Transverse colon (tissue), 4 donors: ENCODE measurements at places on chromosomes 5 and 9.

DNA sequence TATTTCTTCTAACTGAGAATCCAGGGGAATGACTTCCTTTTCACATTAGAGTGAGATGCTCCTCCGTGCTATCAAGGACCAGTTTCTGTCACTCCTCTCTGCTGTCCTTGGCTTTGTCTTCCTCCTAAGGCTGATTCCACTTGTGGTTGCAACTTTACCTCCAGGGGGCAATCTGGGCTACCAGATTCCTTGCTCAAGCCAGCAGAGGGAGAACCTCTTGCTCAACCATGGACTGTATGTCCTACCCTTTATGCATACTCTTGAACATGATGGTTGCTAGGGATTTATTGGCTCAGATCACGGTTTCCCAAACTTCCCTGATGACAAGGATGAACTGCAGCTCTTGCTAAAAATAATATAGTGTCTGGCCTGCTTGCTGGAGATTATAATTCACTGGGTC lies 24.0 kb downstream of the NNT start:
- peak; percentile 15 for DNase-seq

- DNase-seq = no peak
Observed at GRCh38 chr9:19665146-19665863, 123.5 kb downstream of the SLC24A2 start.

GRCh38 chr5:133611357-133612248 lies 738 bp downstream of the FSTL4 start:
- no peak for DNase-seq

DNA sequence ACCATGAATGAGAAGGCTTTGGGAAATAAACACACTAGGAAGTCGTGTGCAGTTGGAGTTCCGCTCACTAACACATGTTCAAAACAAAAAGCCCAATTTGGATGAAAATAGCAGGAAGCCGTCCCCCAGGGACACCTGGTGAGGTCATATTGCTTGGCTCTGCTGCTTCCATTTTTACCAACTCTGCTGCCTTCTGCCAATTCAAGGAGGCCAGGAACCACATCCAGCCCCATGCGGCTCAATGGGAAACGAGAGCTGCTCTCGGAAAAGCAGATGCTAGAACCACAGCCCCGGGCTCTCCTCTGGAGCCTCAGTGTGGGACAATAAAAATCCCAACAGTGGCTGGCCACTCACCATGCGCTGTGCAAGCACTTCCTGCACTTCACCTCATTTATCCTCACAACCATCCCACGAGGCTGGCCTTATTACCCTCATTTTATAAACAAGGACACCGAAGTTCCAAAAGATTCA lies 13.4 kb downstream of the ADAM19 start:
- no peak for DNase-seq

- no peak for DNase-seq
Observed at GRCh38 chr5:57779383-57780223, 297.0 kb upstream of the ACTBL2 start.

GRCh38 chr5:150122158-150122510 lies 33.5 kb downstream of the PDGFRB start:
- DNase-seq = peak; percentile 88

DNA sequence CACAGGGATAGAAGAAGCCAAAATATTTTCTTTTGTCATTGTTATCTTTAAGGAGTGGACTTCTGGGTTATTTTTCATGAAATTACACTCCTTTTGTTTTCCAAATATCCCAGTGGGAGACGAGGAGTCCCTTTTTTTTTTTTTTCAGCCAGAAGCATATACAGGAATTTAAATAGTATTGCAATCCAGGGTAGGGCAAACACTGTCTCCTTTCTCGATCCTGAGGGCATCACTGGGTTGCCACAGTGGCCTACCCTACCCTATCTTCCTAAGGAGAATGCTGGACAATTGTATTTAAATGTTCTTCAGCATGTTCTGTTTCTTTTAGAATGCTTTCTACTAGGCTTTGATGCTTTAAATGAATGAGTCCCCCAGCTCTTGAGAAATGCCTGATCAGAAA lies 47.9 kb downstream of the LRRC70 start:
- no peak for DNase-seq

DNA sequence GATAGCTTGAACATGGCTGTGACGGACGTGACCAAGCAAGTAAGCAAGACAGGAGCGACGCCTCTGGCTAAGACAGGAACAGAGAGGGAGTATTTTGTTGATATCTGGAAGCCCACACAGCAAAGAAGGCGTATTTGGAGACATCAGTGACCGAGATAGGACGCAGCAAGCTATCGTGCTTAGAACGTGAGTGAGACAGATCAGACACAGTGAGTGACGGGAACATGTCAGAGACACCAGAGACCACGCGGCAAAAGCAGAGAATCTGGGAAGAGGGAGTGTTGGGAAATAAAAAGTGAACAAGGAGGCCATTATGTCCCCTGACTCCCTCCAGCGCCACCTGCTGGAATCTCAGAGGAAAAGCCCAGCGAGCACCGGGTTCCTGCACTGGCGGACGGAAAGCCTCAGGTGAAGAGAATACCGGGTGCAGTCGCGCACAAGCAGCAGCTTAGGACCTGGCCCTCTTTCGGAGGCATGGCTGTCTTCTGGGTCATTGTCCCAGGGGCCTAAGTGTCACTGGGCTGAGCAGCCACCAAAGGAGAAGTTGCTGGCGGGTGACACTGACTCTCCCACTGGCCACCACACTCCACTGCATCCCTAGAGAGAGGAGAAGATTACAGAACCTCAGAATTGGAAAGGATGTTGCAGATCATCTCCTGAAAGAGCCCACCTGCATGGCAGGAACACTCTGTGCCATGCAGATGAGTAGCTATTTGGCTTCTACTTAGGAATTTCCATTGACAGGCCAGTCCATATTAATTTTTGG lies 99.1 kb downstream of the FBXO38 start:
- DNase-seq = peak; percentile 28

GRCh38 chr9:86519066-86519615 lies 164.9 kb upstream of the TUT7 start:
- no peak for DNase-seq

DNA sequence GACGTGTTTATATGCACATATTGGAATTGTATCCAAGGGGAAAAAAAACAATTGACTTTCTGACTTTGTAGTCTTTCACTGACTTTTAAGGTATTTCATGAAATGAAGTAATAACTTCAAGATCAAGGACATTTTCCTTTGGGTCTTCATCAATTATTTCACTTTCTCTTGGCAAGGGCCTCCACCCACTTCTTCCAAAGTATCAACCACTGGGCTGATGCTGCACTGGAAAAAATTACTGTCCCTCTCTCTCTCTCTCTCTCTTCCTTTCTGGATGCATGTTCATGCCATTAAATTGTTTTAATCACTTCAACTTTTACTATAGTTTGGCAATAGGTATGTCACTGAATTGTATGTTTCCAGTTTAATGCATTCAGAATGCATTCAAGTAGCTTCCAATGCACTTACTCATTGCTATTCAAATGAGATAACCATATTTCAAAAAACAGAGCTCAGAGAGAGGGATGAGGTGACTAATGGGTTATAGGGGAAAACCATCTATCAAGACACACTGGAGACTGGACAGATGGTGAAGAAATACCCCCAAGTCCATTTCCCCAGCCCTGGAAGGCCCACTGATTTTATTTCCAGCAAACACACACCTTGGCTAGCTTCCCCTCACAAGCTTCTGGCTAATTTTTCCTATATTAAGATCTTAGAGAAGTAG lies 585.3 kb downstream of the EBF1 start:
- no peak for DNase-seq

GRCh38 chr5:38569180-38569579 lies 12.7 kb upstream of the LIFR start:
- no peak for DNase-seq

- no peak for DNase-seq
Observed at GRCh38 chr9:4936823-4937222, 48.2 kb upstream of the JAK2 start.

DNA sequence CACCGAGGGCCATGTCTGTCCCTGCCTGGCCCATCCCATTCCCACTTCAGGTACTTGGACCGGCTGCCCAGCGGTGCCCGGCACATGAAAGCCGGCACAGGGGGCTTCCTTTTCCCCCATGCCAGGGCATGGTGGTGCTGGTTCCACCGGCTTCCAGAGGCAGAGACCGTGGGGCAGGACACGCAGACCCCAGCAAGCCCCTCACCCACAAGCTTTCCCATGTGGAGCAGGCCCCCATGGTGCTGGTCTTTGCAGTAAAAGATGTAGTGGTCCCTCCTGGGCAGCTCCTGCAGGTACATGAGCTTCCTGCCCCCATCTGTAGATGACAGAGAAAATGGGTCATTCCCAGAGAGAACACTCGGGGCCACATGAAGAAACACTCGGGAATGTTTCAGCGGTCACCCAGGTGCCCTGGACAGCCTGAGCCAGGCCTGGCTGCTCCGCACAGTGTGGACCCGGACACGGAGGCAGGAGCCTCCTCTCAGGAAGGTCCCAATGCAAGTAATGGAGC lies 2.0 kb downstream of the OBP2B start:
- no peak for DNase-seq

- DNase-seq = peak; percentile 15
Observed at GRCh38 chr5:34007201-34007620, 639 bp downstream of the AMACR start.

DNA sequence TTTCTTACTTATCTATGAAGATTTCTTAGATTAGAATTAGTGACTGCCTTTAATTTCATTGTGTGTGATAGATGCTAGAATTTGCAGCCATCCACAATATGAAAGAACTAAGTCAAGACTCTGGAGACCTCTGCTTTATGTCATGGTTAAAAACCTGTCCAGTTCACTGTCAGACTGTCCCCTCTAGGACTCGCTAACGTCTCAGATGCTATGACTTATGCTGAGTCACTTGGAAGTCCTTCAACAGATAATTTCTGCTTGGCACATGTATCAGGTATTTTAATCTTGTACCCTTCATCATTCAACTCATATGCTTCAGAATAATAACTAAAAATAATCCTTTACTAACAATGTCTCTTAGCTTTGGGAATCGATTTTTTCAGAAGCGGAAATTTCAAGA lies 230.5 kb upstream of the DMAC1 start:
- no peak for DNase-seq

DNA sequence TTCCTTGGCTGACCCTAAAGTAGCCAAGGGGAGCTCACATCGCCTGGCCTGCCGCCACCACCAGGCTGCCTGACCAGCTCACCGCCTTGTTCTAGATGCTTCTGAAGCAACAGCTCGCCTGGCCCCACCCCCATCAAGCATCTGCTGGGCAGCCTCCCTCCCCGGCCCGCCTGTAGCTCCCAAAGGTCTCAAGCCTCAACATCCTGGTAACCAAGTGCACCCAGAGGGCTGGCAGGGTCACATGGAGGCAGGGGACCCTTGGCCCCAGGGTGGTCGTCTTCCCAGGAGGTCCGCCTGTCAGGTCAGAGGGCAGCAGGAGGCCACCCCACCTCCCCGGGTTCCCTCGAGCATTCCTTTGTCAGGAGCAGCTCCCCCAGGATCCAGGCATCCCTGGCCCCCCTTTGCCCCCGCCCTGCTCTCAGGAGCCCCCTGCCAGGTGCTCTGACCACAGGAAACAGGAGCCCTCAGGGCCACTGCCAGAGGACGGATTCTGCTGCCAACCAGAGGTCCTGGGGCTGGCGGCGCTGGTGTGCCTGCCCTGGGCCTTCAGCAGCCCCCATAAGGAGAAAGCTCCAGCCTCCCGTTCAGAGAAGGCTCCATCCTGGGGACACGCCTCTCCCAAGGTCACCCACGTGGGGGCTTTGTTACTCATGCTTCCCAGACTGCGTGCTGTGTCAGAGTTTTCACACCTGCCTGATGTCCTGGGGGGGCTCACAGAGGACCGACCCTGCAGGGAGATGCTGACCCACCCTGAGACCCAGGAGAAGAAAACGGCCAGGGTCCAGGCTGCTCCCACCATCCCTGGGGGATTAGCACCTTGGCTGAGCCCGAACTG lies 3.5 kb upstream of the LRRC14B start:
- DNase-seq = no peak

DNA sequence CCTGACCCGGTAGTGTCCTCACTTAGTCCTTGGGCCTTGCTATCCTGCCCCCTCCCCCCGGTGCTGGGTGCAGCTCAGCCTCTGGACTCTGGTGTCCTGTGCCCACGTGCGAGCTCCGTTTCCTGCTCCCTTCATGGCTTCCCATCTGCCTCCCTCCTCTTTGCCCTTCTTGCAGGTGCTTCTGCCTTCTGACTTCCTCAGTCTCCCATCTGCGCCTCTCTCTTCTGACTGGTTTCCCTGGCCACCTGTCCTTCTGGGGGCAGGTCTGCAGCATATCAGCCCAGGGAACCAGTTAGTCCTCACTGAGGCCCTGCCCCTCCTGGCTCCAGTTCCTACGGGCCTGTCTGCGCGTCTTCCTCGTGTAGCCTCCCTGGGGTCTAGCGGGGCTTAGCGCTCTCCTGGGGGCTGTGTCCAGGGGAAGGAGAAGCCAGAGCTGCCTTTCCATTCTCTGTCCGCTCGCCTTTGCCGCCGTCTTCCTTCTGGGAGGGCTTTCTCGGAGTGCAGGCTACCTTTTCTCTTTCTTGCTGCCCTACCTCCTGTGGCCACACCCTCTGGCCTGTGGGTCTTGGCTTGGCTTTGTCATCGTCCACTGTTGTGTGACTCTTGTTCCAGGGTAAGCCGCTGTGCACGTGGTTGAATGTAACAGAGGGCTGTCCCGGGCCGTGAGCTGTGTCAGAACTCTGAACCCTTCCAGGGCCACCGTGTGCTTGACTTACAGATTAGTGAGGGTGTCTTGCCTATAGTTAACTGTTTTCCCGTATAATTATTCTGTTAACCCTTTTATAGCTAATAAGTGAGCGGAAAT lies 51.8 kb downstream of the EHMT1 start:
- DNase-seq = peak; percentile 62

DNA sequence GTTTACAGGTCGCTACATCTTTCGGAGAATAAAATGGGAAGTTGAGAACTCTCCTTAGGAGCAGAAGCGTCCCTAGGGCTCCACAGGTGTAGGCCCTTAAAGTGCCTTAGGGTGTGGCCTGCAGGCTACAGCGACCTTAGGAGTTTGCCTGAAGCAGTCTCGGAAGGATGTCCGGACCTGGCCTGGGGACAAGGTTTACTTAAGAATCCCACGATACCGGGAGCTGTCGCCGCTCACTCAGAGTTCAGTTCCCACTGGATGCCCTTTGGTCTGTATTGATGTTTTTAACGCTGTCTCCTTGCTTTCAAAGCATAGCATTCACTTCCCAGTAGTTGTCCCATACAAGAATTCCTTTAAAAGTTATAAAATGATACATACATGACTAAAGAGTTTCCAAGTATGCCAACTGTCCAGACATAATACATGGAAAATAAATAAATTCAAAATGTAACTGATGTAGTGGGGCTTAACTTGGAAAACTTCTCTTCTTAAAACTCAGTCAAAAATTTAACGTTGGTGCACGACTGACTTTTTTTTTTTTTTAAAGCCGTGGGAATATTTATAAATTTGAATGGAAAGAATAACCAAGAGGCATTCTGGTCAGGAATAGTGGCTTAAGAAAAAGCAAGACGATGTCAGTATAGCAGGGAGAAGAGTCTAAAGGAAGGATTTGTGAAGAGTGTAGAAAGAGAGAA lies 848 bp downstream of the RAD50 start:
- peak; percentile 76 for DNase-seq

GRCh38 chr5:117888688-117889087 lies 1099.7 kb downstream of the DTWD2 start:
- DNase-seq = no peak

GRCh38 chr5:147568710-147569406 lies 59.0 kb upstream of the DPYSL3 start:
- no peak for DNase-seq
